Activated CD8-positive, alpha-beta T cell treated with anti-CD3 and anti-CD28 coated beads for 36 hours (primary cell): ENCODE measurements at places on chromosomes 7 and 10.
A peak's percentile ranks its signal among the peaks of the same experiment; 100 is the strongest.

DNA sequence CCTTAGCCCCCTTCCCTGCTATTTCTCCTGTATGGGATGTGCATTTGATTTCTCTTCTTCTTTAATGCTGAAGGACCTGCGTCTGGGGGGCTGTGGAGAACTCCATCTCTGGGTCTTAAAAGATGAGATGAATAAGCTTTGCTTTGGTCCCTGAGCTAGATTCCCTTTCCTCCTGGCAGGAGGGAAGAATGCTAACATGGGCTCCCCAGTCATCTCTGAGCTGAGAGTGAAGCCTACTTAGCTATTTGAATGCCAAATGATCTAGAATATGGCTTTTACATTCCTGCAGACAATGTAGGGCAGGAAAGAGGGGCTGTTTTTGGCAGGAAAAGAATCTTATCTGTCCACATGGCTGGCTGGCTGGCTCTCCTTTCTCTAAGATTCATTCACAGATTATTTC, 62.6 kb upstream of the EFCAB10 start:
- no peak for DNase-seq

GRCh38 chr7:32462977-32463376, 27.2 kb downstream of the LSM5 start:
- no peak for DNase-seq

DNA sequence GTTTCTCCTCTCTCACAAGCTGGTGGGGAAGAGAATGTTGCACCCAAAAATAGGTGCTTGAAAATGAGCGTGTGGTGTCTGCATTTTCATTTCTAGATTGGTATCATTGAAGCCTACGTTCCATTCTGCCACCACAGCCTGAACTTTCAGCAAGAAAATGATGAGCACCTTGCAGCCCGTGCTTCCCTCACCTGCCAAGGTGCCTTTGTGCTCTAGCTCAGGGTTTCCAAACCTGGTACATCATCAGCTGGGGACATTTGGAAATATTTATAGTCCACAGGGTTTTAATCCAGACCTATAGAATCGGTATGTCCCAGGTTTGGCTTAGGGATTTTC, 701.2 kb downstream of the AUTS2 start:
- no peak for DNase-seq

DNA sequence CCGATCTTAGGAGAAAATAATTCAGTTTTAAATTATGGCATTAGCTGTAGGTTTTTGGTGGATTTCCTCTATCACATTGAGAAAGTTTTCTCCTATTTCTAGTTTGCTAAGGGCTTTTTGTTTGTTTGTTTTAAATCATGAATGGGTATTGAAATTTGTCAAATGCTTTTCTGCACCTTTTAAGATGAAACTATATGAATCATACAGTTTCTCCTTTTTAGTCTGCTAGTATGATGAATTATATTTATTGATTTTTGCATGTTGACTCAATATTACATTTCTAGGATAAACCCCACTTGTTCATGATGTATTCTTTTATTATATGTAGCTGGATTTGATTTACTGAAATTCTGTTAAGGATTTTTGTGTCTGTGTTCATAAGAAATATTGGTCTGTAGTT, 70.3 kb upstream of the PIP4K2A start:
- no peak for DNase-seq

- peak; percentile 93 for DNase-seq
These were observed 171.4 kb downstream of the ST7 start for GRCh38 chr7:117124591-117125220.

DNA sequence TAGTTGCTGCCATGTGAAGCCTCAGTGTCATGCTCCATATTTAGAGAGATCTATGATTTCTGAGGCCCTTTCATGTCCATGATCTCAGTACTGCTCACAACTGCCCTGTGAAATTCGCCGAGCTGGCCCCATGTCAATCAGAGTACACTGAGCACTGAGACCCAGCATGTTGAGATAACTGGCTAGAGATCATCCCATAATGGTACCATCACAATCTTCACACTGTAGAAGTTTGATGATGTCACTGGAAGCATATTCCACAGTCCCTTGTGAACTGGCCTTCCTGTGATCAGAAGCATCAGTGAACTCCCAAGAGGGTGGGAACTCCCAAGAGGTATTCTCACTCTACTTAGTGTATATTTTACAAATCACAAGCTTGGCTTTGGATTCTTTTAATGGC, 116.0 kb downstream of the EGFR start:
- DNase-seq: no peak

- no peak for DNase-seq
These were observed 33.1 kb upstream of the TBX20 start for GRCh38 chr7:35286986-35287385.
